ENCODE measurements at places on chromosomes 2 and 18.

GRCh38 chr2:143816916-143817315, 687.7 kb downstream of the ARHGAP15 start:
- no peak for DNase-seq

DNA sequence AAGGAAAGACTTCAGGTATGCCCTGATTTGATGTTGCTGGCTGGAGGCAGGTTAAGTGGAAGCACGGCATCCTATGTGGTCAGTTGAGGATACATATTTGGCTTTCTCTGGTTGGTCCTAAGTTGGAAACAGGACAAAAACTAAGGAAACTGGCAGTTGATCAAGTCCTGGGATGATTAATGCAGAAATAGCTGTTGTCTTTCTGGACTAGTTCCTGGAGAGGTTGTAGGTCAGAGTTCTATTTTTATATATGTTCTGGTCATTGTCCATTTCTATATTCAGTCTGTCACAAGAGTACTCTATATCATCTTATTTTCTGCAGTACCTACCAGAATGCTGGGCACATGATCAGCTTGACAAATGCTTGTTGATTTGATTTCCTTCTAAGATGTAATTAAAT, 4.0 kb upstream of the SLC35F5 start:
- DNase-seq = no peak

DNA sequence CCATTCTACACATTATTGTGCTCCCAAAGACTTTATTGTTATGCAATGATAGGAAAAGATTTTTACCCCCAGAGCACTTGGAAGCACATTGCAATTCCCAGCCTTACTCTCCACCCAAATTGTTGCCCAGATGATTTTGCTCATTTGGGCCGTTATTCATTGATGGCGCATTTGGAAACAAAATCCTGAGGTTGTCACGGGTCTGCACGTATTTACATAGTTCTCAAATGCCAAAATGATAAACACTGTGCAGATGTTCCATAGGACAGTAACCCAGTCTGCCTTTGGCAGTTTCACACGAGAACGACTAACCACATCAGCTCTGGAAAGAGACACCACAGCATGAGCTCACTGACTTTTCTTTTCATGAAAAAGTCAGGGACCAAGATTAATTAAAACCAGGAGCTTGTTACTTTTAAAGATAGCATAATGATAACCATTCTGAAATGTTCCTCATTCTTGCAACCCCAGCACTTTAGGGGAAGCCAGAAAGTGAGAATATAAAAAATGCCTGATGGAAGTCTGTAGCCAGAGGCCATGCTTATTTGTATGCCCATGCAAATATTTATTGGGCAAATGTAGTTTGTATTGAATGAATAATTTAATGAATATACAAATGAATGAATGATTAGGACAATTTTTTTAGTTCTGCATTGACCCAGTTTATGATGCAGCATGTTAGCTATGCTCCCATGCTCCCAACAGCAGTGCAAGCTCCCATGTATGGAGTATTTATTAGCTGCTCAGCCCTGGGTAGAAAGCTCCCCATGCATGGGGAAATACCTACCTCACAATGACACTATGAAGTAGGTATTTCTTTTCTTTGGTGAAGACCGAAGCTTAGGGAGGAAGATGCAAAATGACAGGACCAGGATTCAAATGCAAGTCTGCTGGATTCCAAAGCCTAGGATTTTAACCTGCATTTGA, 84.6 kb downstream of the MAIP1 start:
- DNase-seq = no peak

DNA sequence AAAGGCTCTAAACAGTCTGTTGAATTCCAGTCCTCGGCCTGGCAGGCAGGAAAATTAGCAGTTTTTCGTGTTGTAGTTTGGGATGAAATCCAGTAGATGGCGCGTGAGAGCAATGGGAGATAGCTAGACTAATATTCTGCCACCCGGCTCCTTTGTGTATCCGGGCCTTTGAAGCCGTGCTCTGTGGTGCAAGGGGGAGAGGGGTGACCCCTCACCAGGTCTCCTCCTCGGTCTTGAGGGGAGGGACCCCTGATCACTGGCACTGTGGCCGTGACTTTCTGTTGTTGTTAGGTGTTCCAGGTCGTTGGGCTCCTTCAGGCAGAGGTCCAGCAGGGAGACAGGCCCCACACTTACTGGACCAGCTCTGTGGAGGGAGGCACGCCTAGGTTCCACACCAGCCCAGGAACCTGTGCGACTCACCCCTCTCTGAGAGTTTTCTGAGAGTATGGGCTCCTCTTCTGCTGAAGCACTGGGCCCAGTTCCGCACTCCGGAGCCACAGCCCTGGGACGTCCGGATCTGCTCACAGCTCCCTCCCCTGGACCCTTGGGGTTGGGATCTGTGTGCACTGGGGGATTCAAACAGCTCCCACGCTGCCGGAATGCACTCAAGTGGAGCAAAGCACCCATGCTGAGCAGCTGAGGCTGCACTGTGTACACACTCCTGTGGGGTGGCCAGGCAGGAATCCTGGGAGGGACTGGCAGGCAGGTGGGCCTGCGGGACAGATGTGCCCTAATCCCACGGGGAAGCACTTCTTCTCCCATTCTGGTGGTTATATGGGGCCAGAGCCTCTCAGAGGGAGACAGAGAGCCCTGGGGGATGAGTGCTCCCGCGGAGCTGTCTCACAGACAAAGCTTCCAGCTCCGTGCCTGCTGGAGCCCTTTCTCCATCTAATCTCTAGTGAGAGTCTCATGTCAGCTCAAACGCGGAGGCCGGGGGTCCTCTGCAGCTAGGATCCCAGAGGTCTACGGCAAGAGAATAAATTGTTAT, 8.8 kb downstream of the GKN2 start:
- peak; percentile 57 for DNase-seq

GRCh38 chr18:62664414-62664813, 50.9 kb upstream of the PHLPP1 start:
- no peak for DNase-seq

DNA sequence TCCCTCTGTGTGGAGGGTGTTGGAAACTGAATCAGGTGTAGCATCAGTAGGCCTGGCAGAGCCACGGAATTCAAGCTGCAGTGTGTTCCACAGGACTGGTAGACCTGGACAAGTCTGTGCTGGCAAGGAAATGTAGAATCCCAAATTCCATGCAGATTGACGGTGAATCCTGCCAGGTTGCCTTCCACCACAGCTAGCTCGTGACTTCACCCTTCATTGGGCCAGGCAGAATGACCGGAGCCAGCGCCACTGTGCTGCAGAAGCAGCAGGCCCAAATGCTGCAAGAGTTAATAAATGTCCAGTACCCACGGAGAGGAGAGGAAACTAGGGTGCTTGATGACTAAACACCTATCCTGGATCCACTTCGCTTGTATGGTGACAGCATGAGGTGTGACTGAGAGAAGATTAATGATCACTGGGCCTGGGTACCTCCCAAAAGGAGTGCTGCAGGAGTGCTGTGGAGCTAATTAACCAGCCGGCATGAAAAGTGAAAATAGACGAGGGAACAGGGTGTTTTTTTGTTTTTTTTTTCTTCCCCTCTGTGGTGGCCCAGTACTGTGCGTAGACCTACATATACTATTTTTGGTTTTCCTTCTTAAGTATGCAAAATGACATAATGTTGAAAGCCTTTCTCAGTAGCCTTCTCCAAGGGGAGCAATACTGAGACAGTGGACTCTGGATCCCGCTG, 122.2 kb downstream of the TANC1 start:
- DNase-seq = peak; percentile 48

- DNase-seq = no peak
Observed at GRCh38 chr2:69285379-69285894, 101.6 kb downstream of the GFPT1 start.

- no peak for DNase-seq
Observed at GRCh38 chr2:157432475-157433106, 11.3 kb downstream of the CYTIP start.

DNA sequence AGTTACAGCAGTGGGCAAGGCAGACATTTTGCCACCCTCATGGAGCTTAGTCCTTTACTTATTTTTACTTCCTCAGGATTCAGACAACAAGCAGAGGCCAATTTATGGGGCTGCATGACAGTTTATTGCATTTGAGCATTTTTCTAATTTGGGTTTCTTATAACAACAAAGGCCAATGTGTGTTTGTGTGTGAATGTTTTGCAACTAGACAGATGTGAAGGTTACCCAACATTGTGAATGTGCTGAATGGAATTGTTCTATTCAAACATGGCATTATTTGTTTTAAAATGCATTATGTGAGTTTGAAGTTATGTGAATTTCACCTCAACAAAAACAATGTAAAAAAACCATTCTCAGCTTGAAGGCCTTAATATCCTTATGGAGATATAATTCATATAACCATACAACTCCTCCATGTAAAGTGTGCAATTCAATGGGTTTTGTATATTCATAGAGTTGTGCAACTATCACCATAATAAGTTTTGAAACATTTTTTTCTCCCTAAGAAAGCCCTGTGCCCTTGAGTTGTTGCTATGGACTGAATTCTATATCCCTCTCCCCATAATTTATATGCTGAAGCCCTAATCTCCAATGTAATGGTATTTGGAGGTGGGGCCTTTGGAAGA, 57.3 kb downstream of the CCDC195 start:
- no peak for DNase-seq

- DNase-seq = no peak
Observed at GRCh38 chr2:127511917-127512316, 14.4 kb downstream of the IWS1 start.

DNA sequence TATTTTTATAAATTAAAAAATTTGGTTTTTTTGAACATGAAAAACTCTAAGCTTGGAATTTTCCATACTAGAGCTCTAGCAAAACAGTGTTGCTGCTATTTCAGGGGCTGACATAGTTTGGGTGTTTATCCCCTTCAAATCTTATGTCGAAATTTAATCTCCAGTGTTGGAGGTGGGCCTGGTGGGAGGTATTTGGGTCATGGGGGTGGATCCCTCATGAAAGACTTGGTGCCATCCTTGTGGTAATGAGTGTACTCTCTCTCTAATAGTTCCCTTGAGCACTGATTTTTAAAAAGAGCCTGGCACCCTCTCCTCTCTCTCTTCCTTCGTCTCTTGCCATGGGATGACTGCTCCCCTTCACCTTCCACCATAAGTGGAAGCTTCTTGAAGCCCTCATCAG, 244.6 kb upstream of the UBE2E3 start:
- DNase-seq = no peak

DNA sequence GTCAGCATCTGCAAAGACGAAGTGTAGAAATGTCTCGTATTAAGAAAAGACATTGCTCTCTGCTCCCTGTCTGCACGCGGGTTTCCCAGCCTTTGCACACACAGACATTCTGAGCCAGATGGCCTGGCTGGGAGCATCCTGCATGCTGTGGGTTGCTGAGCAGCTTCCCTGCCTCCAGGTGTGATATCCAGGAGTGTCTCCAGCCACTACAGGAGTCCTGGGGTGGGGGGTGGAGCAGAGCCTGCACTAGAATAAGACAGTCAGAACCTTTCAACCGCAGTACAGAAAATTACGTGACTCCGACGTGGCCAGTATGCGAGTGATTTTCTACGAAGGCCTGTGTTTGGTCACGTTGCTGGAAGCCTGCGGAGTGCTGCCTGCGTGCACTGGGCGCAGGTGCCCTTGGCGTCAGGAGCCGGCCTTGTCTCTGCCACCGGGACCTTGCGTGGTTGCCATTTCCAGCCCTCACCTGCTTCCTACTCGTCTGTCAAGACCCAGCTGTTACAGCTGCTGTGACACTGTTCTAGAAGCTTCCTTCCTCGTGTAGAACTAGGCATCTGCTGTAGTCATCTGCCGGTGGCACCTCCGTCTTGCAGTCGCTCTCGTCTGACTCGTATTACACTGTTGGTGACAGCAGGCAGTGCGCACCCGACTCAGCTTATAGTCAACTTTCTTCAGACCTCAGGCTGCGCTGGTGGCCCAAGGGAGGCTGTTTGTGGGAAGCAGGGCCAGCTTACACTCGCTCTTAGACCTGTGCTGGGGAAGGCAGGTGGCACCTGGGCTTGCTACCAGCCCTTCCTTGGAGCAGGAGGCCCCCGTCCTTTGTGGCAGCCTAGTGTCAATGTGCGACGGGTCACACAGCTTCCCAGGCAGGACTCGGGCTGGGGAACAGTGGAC, 11.2 kb downstream of the CTDP1 start:
- DNase-seq = peak; percentile 38

DNA sequence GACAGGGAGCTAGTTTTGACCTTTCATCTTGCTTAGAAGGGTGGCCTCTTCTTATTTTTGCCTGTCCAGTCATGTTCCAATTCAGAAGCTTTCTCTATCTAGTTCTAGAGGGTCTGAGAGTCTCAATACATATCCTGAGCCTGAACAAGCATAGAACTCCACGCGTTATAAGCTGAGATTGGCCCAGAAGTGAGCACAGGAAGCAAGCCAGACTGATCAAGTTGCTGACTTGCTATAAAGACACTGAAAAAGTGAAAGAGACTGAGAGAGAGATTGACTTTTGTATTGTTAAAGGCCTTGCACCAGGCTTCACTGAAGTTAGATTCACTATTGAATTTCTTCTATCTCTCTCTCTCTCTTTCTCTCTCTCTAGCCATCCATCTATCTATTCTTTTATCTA, 142.7 kb upstream of the DOCK10 start:
- DNase-seq = no peak

DNA sequence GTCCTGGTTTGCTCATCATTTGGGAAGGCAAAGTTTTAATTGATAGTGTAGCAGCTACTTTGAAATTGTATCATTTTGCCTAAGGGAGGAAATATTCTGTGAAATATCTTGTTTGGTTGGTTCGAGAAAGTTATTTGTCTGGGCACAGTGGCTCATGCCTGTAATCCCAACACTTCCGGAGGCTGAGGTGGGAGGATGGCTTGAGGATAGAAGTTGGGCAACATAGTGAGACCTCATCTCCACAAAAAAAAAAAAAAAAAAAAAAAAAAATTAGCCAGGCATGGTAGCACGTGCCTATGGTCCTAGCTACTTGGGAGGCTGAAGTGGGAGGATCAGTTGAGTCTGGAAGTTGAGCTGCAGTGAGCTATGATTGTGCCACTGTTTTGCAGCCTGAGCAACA, 3.1 kb upstream of the ADGRF3 start:
- no peak for DNase-seq

GRCh38 chr2:163312713-163313112, 423.1 kb downstream of the FIGN start:
- no peak for DNase-seq

DNA sequence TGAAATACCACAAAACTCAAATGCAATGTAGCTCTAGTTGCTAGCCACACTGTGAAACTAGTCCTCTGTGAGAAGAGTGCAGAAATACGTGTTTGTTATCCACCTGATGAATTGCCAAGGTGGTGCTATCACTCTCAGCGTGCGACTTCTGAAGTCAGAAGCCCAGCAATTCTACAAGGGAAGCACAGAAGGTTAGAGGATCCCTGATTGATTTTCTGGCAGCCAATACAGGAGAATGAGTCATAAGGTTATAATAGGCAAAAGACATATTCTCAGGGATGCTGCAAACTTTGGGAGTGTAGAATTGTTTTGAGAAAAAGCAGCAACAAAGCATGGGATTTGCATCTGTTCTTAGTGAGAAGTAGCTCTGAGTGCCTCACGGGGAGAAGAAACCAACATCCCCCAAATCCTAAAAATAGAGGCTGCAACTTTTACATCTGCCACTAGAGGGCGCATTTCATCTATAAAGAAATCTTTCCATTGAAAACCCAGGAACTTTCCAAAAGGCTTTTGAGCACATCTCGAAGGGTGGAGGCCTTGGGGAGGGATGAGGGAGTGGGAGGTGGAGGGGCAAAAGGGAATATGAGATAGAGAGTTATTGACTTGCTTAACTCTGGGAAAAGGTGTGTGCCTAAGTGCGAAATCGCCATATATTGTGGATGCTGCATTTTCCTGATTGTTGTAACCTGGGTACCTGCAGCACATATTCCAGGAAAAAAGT, 78.0 kb downstream of the TMEM182 start:
- peak; percentile 41 for DNase-seq

Data from GM13976 (cell line).